ENCODE measurements at places on chromosomes 12 and 14.

GRCh38 chr12:50051101-50051806 is 6.1 kb upstream of the ASIC1 start:
- no peak for DNase-seq

- no peak for DNase-seq
Observed at GRCh38 chr12:58143498-58143995, 202.2 kb downstream of the ATP23 start.

- DNase-seq: no peak
Observed at GRCh38 chr12:89701606-89702206, 6.9 kb downstream of the ATP2B1 start.

DNA sequence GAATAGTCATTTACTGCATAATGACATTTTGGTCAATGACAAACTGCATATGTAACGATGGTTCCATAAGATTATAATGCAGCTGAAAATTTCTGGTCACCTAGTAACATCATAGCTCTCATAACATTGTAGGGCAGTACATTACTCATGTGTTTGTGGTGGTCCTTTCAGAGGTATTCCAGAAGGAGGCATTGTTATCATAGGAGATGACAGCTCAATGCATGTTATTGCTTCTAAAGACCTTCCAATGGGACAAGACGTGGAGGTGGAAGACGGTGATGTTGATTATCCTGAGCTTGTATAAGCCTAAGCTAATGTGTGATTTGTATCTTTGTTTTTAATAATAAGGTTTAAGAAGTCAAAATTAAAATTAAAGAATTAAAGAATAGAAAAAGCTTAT is 43.8 kb upstream of the TSPAN11 start:
- DNase-seq: no peak

- no peak for DNase-seq
Observed at GRCh38 chr12:76738824-76739579, 24.9 kb upstream of the ZDHHC17 start.

DNA sequence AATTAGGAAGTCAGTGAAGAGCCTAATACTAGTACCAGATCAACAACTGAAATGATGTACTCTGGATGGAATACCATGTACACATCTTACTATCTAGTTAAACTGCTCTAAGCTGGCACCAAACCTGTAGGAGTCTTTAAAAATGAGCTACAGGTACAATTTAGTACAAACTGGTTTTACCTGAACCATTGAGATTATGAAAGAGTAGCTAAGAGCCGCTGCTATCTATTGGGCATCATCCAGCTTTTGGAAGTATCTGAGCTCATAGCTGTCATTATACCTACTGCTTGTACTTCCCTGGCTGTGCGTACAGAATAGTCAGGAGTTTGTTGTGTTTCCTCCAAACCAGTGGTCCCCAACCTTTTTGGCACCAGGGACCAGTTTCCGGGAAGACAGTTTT is 12.4 kb downstream of the TBC1D30 start:
- no peak for DNase-seq

DNA sequence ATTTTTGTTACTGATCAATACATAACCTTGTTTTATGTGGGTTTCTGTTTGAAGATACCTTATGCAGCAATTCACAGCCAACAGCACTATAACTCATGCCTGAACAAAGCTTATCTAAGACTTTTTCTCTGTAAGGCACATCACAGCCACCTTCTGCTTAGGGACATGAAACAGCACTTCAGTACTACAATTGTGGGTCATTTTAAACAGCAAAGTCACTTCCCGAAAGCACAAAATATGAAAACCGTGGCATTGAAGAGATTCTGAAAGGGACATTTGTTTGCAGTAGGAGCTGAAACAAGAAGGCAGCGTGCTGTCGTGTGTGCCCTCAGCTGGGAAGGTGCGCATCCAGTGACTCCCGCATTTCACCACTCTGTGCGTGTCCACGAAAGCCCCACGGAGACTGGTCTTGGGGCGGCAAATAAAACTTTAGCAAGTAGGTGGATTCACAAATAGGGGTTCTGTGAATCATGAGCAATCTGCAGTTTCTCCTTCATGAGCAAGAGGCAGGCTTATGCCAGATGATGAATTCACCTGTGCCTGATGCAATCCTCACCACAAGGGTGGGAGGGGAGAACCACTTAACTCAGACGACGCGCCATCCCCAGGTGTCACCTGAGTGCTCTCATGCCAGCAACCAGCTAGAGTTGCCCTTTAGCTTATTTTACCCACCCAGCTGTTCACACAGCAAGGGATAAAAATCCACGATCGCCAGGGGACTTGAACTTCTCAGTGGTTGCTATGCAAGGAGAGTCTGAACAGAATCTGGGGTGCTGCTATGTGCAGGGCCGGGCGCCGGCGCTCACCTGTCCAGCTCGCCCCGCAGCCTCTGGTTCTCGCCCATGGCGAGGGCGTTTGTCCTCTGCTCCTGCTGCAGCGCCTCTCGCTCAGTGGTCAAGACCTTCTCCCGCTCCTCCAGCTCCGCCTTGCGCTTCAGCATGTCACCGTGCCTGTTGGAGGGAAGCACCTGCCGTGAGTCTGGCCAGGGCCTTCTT is 54.9 kb upstream of the GPR68 start:
- DNase-seq: no peak

DNA sequence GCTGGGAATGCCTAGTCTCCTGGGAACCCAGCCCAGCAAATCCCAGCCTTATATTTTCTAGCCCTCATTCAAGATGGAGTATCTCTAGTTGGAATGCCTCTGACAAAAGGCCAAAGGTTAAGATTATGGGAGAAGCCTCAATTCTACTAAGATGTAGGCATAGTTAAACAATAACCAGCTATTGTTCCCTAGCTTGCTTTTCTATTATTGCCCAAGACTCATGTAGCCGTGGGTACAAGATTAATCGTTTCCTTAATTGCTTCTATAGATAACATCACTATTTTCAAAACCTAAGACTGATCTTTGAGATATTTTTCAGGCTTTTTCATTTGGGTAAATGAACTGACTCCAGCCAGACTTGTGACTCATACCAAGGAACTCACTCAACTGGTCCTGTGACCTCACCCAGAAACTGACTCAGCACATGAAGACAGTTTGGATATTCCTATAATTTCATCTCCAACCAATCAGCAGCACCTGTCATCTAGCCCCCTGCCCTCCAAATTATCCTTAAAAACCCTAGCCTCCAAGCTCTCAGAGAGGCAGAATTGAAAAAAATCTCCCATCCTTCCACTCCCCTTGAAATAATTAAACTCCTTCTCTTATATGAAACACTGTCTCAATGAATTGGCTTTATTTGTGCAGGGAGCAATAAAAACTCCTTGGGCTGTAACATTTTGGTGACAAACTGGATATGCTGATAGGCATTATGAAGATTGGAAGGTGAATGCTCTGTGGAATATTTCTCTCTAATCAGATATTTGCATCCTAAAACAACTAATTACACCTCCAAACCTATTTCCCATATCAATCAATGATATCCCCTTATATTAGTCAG is 589.0 kb downstream of the C12orf50 start:
- no peak for DNase-seq

GRCh38 chr12:57756406-57757341 is 1.8 kb downstream of the MARCHF9 start:
- DNase-seq: no peak

- DNase-seq: no peak
Observed at GRCh38 chr12:85484387-85484786, 204.4 kb downstream of the ALX1 start.

GRCh38 chr12:67456431-67456901 is 187.3 kb downstream of the CAND1 start:
- DNase-seq: no peak
